ENCODE measurements at places on chromosomes 6 and 20.

- DNase-seq = no peak
Measured at GRCh38 chr6:14674458-14674857, 556.9 kb downstream of the CD83 start.

GRCh38 chr6:117776441-117776840 is 101.2 kb downstream of the NUS1 start:
- DNase-seq = no peak

DNA sequence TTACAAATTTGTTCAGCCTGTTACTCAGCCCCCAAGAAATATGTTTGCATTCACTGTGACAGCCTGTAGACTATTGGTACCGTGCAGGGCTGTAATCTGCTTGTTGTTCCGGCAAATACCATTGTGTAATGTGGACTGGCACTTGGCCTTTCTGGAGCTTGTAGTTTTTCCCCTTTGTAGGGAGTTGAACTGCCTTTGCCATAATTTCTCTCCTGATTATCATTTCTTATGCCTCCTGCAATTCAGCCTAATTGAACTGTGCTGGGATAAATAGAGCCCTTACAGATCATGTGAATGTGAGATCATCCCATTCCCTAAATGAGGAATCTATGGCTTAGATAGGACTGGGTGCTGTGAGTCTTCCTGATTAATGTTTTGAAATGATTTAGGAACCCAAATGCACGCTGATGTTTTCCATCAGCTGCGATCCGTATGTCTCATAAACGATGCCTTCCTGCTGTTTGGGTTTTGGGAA is 185.1 kb downstream of the JARID2 start:
- DNase-seq = no peak

GRCh38 chr6:64538722-64539121 is 903.1 kb downstream of the PHF3 start:
- DNase-seq = no peak

GRCh38 chr6:85143676-85144075 is 306.2 kb upstream of the NT5E start:
- no peak for DNase-seq

- DNase-seq = no peak
Measured at GRCh38 chr6:30767158-30767943, 23.0 kb upstream of the IER3 start.

DNA sequence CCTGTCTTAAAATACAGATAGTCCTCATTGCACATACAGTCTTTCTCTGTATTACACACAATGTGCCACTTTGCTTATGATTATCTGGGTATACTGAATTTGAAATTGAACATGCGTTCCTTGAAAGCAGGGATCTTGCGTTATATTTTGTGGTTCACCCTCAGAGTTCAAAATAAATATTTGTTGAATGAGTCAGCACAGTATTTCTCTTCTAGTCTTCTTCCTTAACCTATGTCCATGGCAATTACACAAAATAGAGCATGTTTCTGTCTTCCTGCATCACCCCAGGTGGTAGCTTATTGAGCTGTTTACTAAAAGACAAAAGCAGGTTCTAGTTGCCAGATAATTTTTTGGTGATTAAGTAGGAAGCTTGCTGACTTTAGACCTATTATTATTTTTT is 272.9 kb upstream of the FERMT1 start:
- no peak for DNase-seq

DNA sequence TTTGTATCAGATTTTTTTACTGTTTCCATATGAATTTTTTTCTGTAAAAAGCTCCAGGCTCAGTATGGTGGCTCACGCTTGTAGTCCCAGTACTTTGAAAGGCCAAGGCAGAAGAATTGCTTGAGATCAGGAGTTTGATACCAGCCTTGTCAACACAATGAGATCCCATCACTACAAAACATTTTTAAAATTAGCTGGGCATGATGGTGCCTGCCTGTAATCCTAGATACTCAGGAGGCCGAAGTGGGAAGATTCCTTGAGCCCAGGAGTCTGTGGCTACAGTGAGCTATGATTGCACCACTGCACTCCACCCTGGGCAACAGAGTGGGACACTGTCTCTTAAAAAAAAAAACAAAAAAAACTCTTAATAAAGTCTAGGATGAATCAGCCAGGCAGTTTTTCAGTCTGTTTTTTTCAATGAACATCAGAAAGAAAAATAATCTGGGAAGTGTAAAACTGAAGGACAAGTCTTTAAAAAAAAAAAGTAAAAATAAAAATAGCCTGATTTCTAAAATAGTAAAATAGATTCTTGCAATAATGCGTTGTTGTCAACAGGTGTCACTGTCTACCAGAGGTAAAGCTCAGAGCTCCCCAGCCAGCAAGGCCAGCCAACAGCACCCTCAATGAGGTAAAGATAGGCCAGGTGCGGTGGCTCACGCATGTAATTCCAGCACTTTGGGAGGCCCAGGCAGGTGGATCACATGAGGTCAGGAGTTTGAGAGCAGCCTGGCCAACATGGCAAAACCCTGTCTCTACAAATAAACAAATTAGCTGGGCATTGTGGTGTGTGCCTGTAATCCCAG is 9.3 kb upstream of the ATG5 start:
- peak; percentile 73 for DNase-seq

DNA sequence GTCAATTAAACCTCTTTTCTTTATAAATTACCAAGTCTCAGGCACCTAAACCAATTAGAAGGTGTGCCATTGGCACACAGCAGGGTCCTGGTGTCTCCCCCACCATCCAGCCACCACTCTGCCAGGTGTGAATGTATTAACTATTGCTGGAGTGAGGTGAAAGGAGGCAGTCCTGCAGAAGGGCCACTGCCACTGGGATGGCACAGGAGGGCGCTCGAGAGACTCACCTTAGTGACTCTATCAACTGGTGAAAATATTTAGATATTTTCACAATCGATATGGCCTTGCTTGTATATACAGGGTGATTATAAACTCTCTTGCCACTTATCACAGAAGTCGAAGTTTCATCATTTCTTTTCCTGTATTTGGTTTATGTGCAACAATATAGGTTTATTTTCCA is 145.6 kb upstream of the ESR1 start:
- DNase-seq = no peak

DNA sequence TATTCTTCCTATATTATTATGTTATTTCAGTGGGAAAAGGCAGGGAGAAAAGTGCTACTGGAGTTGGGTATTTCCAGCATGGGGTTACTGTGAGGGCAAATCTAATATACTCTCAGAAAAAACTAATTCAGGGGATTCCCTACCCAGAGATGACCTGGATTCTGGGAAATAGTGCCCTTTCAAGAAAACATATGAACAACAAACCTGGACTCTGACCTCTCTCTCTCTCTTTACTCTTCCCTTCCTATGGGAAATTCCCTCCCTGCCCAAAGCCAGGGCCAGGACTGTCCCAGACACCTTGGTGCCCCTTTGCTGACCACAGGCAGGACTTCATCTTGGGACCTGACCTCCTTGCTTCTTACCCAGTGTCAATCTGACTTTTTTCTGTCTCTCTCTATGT is 1.6 kb upstream of the UBD start:
- DNase-seq = no peak

DNA sequence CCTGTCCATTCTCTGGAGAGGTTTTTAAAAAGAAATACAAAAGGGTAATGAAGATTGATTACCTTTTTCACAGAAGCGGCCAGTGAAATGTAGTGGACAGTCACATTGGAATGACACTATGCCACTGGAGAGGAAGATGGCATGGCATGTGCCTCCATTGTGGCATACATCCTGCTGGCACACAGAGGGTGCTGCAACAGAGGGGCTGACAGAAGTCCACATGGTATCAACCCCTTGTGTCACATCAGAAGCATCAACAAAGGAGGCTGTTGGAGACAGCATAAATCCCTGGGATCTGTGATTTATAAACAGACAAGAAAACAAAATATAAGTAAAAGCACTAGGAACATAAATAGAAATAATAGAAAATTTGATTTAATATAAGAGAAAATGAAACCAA is 594.9 kb downstream of the PHF3 start:
- DNase-seq = no peak

DNA sequence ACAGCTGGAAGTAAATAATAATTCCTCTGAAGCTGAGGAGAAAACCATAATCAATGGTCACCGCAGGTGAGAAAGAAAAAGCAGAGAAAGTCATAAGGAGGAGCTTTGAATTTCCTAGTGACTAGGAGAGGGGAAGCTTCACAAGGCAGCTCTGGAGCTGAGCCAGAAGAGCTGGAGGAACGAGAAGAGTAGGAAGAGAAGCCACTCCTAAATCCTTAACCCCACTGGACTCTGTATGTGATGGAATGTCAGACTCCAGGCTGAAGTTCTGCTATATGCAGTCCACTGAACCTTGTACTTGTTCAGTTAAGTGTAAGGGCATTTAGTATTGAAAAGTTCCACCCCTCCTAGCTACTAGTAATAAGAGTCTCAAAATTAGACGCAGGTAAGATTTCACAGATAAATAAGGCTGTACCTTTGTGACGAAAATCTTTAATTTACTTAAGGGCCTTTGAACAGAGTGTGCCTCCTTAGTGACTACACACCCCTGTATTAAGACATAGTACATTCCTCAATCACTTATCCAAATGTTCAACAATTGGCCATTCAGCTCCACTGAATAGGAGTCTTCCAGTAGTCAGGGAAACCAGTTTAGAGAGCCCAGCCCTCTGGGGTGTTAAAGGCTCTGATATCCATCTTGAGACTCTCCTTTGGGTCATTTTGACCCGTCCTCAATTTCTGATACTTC is 71.4 kb upstream of the UFL1 start:
- DNase-seq = no peak

- DNase-seq = no peak
Measured at GRCh38 chr6:124119596-124119995, 315.9 kb downstream of the NKAIN2 start.

DNA sequence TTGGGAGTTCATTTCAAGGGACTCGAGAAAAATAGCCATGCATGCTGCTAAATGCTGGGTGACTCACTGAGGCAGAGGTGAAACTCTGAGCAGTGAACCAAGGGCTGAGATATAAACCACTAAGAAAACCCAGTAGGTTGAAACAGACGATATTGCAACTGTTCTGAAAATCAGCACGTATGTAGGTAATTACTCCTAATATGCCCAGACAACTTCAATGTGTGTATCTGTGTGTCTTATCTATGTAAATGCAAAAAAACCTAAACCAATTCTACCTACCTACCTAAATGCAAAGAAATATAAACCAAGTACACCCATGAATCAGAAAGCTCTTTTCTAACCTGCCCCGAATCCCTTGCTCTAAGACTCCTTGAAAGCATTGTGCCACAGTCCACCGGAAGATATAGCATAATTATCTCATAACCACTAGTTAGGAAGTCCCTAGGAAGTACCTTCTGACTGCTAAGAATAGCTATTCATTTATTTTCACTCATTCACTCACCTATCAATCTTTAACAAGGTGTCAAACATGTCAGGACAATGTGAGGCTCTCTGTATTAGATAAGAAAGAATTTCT is 458.7 kb upstream of the RUNX2 start:
- DNase-seq = no peak

DNA sequence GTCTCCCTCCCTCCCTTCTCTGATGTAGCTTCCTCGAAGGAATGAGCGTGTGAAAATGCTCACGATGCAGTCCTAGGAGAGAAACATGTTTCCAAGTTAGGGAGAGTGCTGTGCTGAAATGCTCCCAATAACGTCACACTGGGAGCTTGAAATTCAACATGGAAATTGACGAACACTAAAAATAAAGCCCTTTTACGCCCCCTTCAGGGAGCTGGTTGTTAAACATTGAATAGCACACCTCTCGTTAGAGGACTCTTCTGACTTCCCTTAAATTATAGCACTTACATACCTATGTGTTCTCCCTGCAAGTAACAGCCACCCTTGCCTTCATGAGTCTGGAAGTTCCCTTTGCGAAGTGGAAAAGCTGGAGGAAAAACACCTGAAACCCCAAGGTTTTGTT is 88.6 kb downstream of the BFSP1 start:
- DNase-seq = no peak

GRCh38 chr20:48932375-48932941 is 10.9 kb downstream of the ARFGEF2 start:
- no peak for DNase-seq

DNA sequence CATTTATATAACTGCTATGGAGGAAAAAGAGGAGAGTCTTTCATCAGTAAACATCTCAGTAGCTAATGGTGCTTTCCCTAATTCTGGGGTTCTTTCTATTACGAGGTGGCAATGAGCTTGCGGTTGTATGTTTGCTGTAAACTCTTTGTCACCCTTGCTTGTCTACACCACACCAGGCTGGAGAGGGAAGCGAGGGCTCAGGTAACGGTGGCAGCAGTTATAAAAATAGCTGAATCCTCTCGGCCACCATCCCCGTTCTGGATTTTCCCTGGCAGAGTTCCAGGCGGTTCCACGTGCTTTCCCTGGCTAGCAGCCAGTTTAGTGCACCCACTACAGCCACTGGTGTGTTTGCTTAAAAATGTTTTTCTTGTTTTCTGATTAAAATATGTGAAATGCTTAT is 39.0 kb downstream of the MAS1 start:
- DNase-seq = peak; percentile 76

- peak; percentile 88 for DNase-seq
Measured at GRCh38 chr6:131199568-131200272, 64.5 kb downstream of the AKAP7 start.

GRCh38 chr6:44256775-44257024 is 628 bp downstream of the SLC35B2 start:
- no peak for DNase-seq

DNA sequence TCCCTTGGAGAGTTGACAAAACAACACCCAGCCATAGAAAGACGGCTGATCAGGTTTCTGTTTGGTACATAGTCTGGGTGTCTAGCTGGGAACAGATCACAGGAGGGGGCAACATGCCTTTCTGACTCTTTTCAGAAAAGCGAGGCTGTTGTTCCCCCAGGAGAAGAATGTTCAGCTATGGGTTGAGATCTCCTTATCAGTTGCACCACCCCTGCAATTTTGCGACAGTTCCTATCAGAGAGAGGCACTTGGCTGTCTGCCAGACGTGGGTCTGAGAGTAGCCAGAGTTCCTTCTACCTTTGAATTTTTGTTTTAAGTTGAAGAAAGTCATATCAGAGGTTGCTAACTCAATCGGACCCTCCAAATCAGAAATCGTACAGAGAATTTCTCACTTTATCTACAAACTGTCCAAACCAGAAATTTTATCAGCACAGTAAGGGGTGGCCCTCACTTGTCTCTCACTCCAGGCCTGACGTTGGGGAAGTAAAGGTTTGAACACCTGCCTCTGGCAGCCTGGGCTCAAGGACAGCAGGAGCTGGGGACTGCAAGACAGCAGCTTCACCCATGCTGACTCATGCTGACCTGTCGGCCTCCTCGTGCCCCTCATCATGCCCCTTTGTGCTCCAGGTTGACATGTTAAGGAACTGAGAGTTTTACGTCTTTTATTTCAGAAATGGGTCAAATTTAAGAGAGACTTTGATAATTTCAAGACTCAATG is 42.3 kb downstream of the TMC2 start:
- no peak for DNase-seq

- DNase-seq = no peak
Measured at GRCh38 chr20:33664762-33665144, 2.0 kb upstream of the ACTL10 start.

- no peak for DNase-seq
Measured at GRCh38 chr20:62219992-62220665, at the start of gene HRH3. TSS of gene HRH3 (minus strand) at chr20:62220278. CDS start at chr20:62219970, 308 bp downstream.

DNA sequence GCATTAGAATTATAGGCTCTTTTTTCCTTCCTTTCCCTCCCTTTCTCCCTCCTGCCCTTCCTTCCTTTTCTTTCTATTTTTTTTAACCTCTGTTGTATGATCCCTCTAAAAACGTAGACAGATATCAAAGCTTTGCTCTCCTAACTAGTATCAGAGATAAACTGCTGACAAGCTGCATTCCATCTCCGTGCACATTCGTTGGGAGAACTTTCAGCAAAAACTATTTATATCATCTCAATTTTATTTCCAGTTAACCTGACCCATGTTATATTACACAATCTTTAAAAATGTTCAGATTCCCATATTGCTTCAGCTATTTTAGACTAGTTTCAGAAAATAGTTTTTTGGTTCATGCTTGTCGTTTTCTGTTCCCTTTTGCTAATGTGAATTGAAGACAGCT is 47.3 kb downstream of the RNF217 start:
- no peak for DNase-seq
